ENCODE measurements at places on chromosomes 1 and 21.
A peak's percentile ranks its signal among the peaks of the same experiment; 100 is the strongest.

- no peak for DNase-seq
These were observed 37.8 kb downstream of the CDCP2 start for GRCh38 chr1:54114955-54115354.

DNA sequence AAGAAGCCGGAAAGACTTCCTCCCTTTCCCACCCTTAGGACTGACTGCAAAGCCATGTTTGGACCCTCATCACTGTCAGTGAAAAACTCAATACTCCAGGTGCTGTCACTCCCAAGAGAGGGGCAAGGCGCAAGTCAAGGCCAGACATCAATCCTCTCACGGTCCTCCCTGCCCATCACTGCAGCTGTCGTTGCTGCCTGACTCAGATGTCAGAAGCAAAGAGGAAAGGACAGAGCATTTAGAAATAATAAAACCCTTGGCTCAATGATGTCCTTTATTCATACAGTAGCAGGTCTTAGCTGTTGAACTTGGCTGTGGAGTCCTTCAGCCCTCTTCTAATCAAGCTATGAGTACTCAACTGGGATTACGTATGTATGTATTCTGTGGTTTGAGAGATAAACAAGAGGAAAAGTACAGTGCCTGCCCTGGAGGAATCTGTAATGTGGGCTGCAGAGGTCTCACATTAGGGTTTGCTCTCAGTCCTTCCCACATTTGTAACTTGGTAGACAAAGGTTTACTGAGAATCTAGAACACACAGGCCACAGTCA is 13.5 kb downstream of the SUSD4 start:
- no peak for DNase-seq

DNA sequence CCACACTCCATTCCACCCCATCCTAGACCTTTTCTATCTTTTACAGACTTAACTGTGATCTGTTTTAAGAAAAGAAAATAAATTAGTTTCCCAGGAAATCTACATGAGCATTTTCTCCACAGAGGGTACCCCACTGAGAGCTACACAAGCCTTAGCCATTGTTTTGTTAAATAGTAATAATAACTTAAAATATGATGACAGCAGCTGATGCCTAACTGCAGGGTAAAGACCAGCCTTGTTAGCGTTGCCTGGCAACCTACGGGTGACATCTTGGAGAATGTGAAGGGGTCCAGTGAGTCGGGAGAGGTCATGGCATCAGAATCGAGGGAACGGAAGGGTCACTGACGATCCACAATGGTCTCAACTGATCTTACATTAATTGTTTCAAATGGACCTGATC is 233.2 kb upstream of the PBX1 start:
- no peak for DNase-seq

DNA sequence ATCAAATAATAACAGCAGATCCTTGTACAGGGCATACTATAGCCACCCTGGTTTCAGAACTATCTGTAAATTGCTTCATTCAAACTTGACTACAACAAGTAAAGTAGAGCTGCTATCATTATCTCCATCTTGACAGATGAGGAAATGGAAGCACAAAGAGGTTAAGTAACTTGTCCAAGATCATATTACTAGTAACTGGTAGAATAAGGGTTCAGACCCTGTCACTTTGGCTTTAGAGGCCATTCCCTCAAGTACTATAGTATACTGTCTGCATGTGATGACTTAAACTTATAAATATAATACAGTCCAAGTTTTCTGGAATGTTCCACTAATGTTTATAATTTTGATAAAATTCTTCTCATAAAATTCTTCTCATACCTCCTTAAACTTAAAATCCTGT is 24.8 kb downstream of the PGM1 start:
- no peak for DNase-seq

DNA sequence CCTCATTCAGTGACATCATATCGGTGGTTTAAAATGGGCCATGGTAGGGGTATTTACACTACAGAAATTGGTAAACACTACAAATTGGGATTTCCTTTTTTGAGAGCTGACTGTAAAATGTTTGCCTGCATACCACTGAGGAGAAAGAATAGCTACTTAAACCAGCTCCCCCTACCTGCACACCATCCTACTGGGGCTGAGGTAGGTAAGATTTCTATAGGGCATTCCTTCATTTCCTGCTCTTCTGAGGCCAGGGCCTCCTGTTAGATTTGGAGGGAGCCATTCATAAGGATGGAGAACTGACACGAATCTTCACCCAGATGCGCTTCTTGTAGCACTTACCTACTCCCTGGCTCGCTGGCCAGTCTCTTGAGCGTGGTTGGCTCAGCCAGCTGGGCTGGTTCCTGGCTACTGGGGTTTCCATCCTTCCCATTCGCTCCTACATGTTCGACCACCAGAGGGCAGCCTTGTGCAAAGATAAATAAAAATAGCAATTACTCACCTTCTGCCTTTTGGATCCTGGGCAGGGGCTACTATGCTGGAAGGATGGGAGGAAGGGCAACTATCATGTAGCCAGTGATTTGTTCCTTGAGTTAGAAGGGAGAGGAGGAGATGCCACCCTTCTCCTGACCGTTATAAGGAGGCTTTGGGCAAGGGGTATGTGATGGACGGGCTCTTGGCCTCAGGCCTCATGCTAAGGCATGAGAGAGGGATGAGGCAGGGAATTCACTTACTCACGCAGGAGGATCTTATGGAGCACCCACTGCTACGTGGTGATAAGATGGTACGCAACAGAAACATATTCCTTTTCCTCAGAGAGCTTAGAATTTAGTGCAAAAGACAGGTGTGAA is 10.7 kb downstream of the OPTC start:
- DNase-seq, result peak; percentile 84

- no peak for DNase-seq
These were observed 155.7 kb downstream of the TM2D1 start for GRCh38 chr1:61569303-61569621.

GRCh38 chr1:2799811-2800663 is 1.5 kb downstream of the TTC34 start:
- DNase-seq, result no peak

- DNase-seq, result no peak
These were observed 51.2 kb downstream of the WLS start for GRCh38 chr1:68181165-68181556.

DNA sequence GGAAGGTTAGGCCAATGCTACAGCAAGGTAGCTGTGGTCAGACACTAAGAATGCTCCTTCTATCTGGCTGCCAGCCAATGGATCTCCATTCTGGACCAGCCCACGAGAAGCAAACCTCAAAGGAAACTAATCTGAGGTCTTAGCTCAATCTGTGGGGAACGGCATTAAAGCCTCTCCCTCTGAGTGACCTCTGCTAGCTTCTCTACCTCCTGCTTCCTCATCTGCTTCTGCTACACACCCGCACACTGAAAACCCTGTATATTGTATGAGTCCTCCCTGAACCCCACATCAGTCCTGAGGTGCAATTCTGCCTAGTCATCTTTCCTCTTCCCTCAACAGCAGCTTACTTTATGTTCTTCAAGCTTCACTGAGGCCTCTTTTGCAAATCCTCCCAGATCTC is 6.9 kb upstream of the GALE start:
- DNase-seq, result no peak

DNA sequence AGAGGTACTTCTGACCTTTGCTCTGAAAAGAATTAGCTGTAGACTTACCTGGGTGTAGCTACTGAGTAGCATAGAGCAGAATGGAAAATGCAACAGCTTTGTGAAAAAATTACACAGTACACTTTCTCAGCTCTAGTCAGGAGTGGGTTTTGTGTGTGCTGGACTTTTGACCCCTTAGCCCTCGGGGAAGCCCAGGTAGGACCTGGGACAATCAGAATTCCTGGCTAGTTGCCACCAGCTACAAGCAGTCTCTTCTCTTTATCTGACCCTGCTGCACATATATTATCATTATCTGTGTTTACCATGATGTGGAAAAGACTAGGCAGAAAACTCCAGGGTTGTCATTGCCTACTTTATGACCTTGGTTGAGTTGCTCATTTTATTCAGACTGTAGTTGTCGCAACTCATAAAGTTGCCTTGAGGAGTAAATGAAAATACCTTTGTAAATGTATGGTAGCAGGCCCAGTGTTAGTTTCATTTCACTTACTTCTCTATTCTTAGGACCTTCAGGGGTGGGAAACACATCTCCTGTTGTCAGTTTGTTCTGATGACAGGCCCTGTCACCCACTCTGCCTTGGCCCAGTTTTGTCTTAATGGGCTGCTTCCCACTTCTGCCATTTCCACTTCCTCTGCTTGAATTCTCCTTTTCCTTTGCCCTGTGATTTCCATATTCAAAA is 5.4 kb downstream of the NEK7 start:
- DNase-seq, result peak; percentile 89

DNA sequence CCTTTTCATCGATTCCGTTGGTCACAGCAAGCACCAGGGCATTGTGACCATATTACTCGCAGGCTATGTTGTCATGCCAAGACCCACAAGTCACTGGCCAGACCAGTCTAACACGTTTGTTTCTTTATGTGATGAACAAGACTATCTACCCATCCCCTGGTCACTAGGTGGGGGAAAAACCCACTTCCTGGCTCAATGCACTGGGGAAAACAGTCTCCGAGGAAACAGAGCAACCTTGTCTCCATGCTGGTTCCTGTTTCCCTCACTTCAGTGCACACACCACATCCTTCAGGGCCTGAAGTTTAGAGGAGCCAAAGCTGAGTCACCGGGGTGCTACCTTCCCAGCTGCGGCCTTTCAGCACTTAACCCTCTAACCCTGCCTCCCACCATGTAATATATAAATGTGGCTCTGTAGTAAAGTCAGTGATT is 20.9 kb downstream of the ERICH3 start:
- DNase-seq, result no peak

DNA sequence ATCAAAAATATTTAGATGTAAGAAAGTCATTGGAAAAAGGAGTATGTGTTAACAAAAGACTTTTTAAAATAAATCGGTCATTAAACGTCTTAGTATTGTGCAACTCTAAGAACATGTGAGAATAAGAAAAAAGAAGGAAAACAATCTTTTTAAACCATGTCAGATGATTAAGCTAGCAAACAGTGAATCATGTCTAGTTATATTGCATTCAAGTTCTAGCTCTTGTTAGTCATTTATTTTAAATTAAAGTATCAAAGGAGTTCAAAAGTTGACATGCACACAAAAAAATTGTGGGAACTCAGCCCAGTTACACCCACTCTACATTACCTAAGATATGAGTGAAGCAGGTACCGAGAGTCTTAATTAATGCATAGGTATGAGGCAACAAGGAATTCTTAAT is 9.8 kb downstream of the FRRS1 start:
- no peak for DNase-seq

DNA sequence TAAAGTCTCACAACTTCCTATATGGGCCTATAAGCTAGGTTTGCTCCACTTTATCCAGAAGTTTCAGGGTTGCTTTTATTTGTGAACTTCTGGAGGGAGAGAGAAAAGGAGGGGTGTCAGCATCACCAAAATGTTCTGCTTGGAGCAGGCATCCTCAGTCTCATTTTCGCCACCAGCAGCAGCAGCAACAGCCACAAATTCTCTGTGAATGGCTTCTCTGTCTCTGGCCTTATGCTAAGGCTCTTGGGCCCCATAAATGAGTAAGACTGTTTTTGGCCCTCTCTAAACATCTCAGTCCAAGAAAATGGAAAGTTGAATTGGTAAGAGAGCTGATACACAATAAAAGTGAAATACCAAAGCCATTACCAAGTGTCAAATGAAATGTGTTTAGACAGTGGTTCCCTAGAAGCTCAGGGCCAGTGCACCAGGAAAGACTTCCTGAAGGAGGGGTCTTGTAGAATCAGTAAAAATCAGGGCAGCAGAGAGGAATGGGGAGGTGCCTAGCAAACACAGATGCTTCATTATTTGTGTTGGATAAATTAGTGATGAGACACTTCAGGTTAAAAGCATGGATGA is 53.0 kb upstream of the SPATA6 start:
- no peak for DNase-seq

GRCh38 chr1:168092566-168093355 is 44.0 kb downstream of the GPR161 start:
- peak; percentile 16 for DNase-seq

DNA sequence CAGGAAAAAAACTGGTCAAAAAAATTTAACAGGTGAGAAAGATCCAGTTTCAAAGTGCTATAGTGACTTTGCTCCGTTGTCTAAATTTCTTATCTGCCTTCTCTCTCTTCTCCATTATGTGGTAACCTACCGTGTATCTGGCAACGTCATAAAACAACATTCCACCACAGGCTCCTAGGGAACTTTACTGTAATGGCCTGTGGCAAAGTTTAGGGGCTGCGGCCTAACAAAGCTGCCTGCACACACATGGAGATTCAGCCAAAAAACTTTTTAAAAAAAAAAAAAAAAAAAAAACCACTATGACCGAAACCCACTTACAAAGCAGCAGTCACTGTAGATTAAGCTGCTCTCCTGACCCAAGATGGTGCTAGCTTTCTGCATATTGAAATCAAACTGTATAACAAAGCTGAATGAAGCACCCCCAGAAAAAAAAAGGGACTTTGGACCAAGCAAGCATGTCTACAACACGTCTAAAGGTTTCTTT is 202.6 kb downstream of the SLC45A1 start:
- peak; percentile 42 for DNase-seq

- DNase-seq, result no peak
These were observed 203.5 kb upstream of the NEGR1 start for GRCh38 chr1:72485801-72486200.

- DNase-seq, result no peak
These were observed 82.1 kb upstream of the ARHGEF16 start for GRCh38 chr1:3372317-3372716.

DNA sequence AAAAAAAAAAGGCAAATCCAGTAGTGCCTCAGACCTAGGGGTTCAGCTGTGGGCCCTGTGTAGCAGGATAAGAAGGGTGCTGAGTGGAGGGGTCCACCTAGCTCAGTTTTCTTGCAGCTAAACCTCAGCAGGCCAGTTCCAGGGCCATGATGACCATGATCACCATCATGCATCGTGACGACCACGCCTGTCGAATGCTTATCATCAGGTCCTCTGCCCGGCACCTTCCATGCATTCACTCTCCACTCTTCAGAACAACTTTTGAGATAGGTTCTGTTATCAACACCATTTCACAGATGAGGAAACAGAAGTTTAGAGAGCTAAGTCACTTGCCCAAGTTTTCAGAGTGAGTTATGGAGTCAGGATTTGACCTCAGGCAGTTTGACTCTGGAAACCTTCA is 54.9 kb downstream of the ACBD3 start:
- DNase-seq, result no peak
